Smooth muscle cell of the brain vasculature (primary cell): ENCODE measurements at places on chromosomes 3 and 15.

GRCh38 chr3:142958707-142959106, 4.8 kb downstream of the PAQR9 start:
- DNase-seq = no peak

DNA sequence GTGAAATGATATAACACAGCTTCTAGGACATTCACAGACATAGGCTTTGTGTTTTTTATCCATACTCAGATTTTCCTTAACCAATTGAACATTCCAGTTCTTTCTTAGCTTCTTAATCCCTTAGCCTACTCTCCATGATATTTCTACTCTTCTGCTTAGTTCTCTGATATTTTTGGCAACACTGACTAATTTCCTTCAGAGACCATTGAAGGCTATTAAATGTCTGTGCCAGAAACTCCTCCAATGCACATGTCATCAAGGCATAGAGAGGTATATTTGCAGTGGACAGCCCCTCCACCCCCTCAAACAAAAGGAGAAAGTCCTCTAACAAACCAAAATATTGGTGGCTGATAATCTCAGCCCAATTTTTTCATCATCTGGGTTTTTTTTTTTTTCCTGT, 105.9 kb upstream of the TSC22D2 start:
- DNase-seq = no peak

GRCh38 chr15:76837474-76837873, 67.7 kb downstream of the SCAPER start:
- DNase-seq = no peak

DNA sequence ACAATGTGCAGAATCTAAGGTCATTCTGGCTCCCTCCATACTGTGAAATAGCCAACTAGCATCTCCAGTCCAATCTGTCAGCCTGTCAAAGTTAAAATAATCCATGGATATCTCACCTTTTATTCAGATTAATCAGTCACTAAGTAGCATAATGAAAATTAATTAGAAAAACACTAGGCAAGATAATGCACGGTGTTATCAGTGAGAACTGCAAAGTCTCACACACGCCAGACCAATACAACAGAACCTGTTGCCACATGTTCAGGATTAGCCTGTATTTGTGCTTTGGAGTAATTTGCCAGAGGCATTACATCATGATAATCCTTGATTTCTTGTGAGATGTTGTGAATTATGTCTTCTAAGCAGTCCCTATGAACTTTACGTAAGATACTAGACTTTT, 820.4 kb upstream of the ALCAM start:
- DNase-seq = no peak

DNA sequence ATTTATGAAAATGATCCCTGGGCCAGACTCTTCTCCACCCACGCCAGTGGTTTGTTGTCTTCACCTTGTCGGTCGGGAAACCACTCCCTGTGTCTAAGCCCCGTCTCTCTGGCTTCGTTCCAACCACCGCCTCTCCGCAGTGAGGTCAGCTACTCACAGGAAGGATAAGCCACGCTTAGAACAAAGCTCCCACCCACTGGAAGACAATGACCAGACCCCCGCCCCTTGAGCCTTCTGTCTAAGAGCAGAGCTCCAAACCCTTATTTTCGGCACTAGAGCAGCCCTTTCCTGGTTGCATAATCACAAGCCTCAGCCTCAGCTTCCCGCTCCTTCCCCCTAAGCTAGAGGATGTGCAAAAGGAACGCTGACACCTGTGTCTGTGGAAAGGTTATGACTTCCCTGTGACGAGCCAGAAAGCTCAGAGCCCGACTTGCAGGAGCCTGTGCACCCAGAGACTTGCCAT, 114.9 kb upstream of the MEF2A start:
- DNase-seq = no peak

DNA sequence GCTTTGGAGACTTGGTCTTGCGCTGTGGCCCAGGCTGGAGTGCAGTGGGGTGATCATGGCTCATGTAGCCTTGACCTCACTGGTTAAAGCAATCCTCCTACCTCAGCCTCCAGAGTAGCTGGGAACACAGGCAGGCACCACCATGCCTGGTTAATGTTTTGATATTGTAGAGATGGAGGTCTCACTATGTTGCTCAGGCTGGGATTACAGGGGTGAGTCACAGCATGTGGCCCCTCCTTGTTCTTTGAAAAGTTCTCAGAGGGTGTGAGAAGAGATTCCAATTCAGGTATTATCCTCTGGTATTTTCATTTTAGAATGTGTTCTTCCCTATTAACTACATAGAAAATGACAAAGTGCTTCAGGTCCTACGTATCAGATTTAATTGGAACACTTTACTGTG, 51.9 kb upstream of the RPL32 start:
- DNase-seq = no peak

DNA sequence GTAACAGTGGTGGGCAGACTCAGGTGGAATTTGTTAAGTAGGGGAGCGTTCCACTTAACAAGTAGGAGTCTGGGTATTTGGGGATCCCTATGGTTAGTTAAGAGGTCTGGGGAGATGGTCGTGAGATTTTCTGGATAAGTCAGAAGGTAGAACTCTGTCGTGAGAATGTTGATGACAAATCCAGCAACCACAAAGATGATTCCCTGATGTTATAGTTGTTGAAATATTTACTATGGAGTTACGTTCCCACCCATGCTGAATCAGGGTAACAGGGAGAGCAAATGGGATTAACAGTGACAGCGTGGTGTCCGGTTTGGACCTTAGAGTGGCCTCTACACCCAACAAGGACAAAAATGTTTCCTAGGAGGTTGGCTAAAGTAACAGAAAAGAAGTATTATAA, 110.8 kb downstream of the MFSD1 start:
- no peak for DNase-seq

DNA sequence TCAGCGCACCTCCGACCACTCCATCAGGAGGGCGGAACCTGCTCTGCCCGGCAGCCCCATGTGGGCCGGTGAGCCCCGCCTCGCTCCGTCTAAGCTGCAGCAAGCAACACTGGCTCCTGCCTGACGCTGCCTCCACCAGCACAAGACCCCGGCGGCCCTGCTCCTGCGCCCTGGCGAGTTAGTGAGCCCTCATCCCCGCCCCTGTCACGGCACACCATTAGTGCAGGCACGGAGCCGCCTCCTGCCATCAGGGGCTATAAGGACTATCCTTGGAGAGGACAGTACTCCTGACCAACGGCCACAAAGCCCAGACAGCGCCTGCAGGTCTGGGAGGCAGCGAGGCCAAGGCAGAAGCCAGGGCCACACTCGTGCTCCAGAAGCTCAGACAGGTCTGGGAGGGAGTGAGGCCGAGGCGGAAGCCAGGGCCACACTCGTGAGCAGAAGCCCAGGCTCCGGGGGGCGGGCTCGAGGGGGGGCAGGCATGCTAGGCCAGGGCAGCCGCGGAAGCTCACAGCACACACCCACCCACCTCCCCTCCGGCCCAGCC, 39.4 kb downstream of the TNK2 start:
- DNase-seq = no peak

GRCh38 chr3:107384428-107384827, 7.2 kb downstream of the CCDC54 start:
- no peak for DNase-seq

DNA sequence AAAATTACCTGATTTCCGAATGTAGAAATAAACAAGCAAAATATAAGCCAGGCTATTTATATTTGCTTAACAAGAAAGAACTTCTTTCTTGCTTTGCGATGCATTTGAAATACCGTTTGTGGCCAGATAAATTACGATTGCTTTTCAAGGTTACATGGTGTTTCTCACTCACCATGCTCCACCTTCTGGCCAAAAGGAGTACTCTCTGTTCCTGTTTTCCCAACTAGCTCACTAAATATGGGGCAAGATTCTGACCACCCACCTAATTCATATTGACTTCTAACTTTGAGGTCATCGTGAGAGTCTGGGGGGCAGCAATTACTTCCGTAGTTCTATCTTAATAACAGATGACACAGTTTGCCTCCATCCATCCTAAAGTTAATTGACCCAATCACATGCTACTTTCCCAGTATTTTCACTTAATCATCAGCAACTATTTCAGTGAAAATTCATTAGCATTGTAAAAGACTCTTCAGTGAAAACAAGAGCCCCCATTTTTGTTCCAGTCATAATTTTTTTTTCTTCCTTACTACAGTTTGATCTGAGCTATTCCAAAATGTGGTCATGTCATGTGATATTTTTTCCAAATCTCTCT, 25.9 kb downstream of the ACP3 start:
- DNase-seq = peak; percentile 37

- DNase-seq = no peak
These were observed 12.8 kb downstream of the GPR176 start for GRCh38 chr15:39907216-39907615.

DNA sequence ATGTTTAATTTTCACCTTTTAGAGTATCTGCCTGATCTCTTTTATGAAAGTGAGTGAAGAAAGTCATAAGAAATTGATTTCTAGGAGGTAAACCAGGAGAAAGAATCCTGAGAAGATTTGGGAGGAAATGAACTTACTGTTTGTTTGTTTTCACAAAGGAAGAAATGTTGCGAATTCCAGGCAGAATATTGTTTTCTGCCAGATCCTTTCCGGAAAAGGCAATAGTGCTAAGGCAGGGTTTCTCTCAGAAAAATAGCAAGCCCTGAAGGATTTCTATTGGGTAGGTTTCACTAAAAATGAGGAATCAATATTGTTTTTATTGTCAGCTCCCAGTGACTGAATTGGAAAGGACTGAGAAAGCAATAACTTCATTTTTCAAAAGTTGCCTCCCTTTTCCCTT, 85.7 kb upstream of the TGFBR2 start:
- no peak for DNase-seq

GRCh38 chr3:62261121-62261520, 112.2 kb downstream of the FEZF2 start:
- no peak for DNase-seq

DNA sequence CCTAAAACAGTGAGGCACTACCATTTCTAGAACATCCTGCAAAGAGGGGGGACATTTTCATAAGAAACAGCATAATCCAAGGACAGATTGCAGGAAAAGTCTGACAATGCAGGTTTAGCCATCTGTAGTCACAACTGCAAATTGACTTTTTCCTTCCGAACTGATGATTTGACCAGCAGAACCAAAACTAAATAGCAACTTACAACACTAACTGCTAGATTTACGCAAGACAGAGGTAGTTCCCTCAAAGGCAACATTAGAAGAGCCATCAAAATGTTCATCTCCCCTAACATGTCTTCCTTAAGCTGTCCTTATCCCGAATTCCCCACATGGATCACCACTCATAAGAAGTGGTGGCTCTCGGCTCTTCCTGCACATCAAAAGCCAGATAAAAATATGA, 129.6 kb downstream of the GADL1 start:
- DNase-seq = no peak

- DNase-seq = no peak
These were observed 136.7 kb upstream of the WNT5A start for GRCh38 chr3:55623786-55624185.

GRCh38 chr3:186150041-186150830, 41.3 kb upstream of the ETV5 start:
- no peak for DNase-seq

DNA sequence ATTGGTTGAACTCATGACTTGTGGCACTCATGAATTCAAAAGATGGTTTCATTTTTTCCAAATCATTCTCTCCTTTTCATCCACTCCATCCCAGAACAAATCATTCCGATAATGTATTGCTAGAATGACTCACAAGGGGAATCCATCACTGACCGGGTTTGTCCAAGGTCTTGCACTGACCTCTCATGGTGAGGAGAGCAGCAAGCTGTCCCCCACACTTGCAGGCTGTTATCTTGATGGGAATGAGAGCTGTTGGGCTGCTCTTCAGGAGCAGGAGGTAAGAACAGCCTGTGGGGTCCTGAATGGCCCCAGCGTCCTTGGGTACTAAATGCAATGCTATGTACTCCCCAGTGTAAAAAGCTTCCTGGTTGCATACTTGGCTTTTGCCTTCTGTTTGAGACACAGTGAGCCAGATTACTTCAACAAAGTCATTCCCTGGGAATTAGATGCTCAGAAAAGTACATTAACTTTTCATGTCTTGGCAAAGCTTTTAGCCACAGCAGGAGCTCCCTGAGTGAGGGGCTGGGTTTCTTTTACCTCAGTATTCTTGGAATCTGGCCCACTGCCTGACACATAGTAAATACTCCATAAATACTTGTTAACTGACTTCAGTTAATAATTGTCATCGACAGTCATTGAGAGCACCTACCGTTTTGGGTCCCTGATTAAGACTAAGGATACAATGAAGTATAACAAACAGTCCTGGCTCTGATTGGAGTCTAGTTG, 24.1 kb downstream of the CCNL1 start:
- DNase-seq = no peak

- no peak for DNase-seq
These were observed 71.4 kb upstream of the WDR72 start for GRCh38 chr15:53830707-53831386.

GRCh38 chr15:57134071-57134605, 215.7 kb downstream of the TCF12 start:
- no peak for DNase-seq

- DNase-seq = no peak
These were observed 20.9 kb upstream of the ABHD17C start for GRCh38 chr15:80674245-80674614.

DNA sequence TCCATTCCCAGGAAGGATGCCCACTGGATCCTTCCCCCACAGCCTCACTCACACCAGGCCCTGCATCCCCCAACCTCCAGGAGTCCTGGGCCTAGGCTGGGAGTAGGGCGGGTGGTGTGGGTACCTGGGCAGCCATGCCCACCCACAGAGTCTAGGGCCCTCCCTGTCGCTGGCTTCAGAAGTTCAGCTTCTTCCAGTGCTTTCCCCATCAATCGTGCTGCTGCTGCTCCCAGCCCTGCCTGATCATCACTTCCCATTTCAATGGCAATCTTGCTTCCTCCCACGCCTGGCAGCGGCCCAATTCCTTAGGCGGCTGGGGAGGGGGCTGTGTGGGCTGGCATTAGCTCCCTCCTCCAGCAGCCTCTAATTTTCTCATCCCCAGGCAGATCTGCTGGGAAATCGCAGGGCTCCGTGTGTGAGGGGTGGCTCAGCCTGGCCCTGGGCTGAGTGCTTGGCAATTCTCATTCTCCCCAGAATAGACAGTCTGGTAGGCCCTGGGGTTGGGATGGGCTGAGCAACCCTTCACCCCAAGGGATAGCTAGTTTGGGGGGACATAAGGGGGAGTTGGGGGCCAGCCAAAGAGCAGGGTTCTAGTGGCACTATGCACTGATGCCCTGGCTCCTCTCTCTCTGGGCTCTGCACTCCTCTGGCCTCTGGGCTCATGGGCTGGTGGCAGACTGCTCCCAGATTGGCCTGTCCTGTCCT, 66.4 kb downstream of the SCN5A start:
- DNase-seq = no peak

GRCh38 chr3:66610562-66610909, 109.7 kb upstream of the LRIG1 start:
- DNase-seq = no peak

- no peak for DNase-seq
These were observed 952.8 kb downstream of the ROBO1 start for GRCh38 chr3:78814893-78815562.

GRCh38 chr3:188292827-188293226, 138.9 kb downstream of the LPP start:
- DNase-seq = no peak
